ENCODE measurements at places on chromosomes 2 and 18. TPM values are rescaled to one million over a fixed set of nuclear protein-coding genes. Genes with fewer than 3 reads are reported as not detected.

Gene ST8SIA5
- 45.0 TPM for polyA plus RNA-seq

Gene IL1R2
- 0.31 TPM for polyA plus RNA-seq

Gene MAB21L4
- 0.22 TPM for polyA plus RNA-seq

Gene XIRP2
- polyA plus RNA-seq, result not detected

Gene OSBPL1A
- 47.2 TPM for polyA plus RNA-seq

Gene NCOA1
- 37.4 TPM for polyA plus RNA-seq

Gene ITPRID2
- 14.7 TPM for polyA plus RNA-seq
